ENCODE measurements at places on chromosomes 6 and 20.

DNA sequence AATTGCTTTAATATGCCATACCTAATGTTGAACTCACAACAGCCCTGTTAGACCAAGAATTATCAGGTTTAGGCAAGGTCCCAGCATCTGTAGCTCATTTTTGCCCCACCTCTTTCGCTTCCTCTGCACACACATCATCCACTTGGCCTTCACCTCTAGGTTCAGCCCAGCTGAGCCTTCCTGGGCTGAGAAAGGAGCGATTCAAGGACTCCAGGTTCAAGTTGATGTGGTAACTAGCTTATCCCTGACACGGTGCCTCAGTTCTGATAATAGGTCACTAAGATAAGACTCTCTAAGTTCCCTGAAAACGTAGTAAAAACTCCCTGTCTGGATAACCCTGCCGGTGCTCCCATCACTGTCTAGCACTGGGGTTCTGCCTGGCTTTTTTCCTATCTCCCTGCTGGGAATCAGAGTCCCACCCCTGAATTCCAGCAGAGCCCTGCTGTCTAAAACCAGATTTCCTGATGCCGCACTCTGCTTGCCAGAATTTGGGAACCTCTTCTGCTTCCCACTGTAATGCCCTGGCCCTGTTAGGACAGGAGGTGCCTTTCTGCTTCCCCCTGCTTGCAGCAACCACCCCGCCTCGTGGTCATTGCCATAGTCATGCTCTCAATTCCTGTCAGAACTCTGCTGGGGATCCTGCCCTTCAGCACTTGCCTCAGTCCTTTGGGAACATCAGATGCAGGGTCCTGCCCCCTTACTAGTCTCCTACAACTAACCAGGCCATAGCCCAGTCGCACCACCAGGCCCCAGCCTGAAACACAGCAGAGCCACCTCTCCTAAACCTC is 47.6 kb downstream of the ALDH8A1 start:
- DNase-seq, result no peak

DNA sequence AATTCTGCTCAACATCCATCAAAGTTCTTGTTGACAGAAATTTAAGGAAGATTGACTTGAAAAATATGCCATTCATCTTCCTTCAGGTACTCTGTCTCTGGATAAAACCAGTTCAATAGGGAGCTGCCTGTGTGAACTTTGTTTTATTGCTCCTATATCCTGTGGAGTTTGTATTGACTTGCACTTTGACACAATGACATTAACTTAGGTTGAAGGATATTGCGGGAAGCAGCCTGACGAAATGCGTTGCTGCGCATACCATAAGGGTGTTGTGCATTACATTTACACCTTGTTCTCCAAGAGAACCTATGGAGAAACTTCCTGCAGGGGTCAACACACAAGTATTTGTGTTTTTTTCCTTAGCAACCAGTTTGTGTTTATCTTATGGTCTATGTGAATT is 185.4 kb upstream of the GRIK2 start:
- no peak for DNase-seq

GRCh38 chr6:30542404-30542725 is 13.9 kb downstream of the GNL1 start:
- DNase-seq, result peak; percentile 32

DNA sequence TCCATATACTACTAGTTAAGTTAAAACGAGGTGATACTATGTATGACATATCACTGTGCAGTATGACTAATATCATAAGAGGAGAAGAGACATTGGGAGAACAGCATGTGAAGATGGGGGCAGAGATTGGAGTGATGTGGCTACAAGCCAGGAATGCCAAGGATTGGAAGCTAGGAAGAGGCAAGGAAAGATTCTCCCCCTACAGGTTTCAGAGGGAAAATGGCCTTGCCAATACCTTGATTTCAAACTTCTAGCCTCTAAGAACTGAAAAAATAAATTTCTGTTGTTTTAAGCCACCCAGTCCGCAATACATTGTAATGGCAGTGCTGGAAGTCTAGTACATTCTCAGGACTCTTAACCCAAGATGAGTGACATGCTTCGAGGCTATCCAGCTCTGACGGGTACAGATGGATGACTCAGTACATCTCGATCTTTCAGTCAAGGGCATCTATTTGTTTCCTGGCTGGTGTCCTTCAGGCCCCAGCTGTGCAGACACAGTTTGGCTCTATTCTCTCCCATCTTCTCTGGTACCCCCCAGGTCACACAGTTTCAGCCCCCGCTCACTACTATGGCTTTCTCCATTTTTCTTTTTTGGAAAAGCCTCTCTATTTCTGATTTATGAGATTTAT is 55.5 kb upstream of the THEMIS start:
- DNase-seq, result no peak

- DNase-seq, result no peak
Measured at GRCh38 chr20:23080521-23080920, 5.6 kb downstream of the CD93 start.

- DNase-seq, result no peak
Measured at GRCh38 chr6:114068116-114068515, 97.2 kb upstream of the HDAC2 start.

GRCh38 chr6:39880594-39880993 is 53.7 kb downstream of the MOCS1 start:
- no peak for DNase-seq

DNA sequence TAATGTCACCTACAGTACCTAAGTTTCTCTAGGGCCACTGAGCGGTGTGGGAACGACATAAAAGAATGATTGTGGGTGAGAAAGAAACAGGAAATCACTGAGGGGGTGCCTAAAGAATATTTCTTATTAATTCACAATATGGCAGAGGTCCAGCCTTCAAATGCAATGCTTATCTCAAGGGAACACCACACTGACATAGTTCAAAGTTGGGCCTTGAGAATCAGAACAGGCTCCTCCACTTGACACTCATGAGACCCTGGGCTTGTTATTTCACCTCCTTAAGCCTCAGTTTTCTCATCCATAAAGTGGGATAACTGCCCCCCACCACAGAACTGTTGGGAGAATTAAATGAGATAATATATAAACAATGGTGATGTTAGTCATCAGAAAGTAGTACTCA is 40.4 kb upstream of the ARHGAP18 start:
- DNase-seq, result no peak

- no peak for DNase-seq
Measured at GRCh38 chr20:5990946-5991345, 40.5 kb downstream of the MCM8 start.

GRCh38 chr6:30206799-30207618 is 6.2 kb downstream of the TRIM26 start:
- DNase-seq, result no peak

GRCh38 chr6:93248631-93249030 is 170.7 kb downstream of the EPHA7 start:
- no peak for DNase-seq

GRCh38 chr6:29112135-29112534 is 4.3 kb downstream of the OR2J3 start:
- no peak for DNase-seq

DNA sequence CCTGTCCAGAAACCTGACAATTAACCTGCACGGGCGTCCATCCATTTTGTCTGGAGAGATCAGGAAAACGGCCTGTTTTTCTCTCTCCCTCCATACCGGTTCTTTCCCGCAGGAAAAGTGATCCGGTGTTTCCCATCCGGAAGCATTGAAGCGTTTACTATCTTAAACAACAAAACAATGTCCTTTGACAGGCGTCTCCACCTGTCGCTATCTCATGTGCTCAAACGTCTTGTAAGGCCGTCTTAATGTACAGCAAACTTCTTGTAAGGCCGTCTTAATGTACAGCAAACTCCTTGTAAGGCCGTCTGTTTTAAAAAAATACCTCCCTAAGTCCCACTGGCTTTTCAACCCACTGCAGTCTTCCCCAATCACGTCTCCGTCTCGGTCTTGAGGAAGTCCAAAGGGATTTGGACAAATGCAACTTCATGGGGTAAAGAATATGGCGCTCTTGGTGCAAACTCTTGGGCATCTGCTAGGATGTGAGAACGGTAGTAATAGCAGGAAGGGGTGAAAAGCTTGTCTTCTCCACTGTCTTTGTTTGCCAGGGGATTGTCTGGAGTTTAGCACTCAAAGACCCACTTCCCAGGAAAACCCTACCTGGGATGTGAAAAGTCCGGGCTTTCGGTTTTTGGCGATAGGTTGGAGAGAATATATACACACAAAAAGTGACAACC is 29.9 kb upstream of the TRIM27 start:
- DNase-seq, result no peak

GRCh38 chr20:23305098-23305497 is 45.5 kb upstream of the NXT1 start:
- DNase-seq, result no peak

DNA sequence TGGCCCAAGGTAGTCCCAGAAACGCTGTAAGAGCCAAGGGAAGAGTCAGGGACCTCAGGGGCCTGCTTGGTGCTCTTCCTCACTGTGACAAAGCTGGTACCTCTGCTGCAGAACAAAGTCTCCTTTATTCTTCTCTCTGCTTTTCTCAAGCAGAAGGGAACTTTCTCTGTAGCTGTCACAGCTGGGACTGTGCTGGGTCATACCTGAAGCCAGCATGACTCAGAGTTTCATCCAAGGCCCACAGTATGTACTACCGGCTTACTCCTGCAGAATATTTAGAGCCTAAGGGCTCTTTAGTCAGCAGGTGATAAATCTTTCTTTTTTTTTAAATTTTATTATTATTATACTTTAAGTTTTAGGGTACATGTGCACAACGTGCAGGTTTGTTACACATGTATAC is 183.2 kb downstream of the TINAG start:
- DNase-seq, result no peak

- no peak for DNase-seq
Measured at GRCh38 chr6:16183187-16183664, 54.3 kb downstream of the MYLIP start.

DNA sequence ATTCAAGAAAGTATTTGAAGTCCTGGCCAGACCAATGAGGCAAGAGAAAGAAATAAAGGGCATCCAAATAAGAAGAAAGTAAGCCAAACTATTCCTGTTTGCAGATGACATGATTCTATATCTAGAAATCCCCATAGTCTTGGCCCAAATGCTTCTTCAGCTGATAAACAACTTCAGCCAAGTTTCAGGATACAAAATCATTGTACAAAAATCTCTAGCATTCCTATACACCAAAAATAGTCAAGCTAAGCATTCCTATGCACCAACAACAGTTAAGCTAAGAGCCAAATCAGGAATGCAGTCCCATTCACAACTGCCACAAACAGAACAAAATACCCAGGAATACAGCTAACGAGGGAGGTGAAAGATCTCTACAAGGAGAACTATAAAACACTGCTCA is 60.1 kb upstream of the PHIP start:
- no peak for DNase-seq

- peak; percentile 53 for DNase-seq
Measured at GRCh38 chr6:95576218-95576997, 927 bp upstream of the MANEA start.

GRCh38 chr6:131001945-131002660 is 60.9 kb downstream of the EPB41L2 start:
- no peak for DNase-seq

DNA sequence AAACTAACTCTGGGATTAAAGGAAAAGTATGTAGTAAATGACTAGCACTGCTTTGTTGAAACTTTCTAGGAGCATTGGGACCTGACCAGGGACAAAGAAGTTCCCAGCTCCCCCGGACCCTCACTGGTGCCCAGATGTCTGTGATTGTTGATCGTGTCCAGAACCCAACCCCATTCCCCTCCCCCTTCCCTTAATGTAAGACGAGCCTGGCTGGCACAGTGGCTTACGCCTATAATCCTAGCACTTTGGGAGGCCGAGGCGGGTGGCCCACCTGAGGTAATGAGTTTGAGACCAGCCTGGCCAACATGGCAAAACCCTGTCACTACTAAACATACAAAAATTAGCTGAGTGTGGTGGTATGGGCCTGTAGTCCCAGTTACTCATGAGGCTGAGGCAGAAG is 750.3 kb downstream of the CBLN4 start:
- DNase-seq, result no peak

DNA sequence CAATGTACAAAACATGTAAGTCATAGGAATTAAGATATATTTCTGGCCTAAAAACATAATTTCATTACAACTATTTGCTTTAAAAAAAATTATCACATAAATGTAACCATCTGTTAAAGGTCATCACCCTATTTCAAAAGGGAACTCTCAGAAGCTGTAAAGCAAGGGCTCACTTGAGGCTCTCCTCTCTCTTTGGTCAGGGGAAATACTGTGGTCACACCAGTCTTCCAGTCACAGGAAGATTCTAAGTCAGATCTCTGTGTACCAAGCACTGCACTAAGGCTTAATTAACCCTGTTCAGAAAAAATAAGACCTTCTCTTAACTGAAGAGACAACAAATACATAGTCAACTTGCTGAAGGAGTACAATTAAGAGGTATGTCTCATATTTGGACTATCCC is 75.6 kb downstream of the MMS22L start:
- DNase-seq, result no peak

DNA sequence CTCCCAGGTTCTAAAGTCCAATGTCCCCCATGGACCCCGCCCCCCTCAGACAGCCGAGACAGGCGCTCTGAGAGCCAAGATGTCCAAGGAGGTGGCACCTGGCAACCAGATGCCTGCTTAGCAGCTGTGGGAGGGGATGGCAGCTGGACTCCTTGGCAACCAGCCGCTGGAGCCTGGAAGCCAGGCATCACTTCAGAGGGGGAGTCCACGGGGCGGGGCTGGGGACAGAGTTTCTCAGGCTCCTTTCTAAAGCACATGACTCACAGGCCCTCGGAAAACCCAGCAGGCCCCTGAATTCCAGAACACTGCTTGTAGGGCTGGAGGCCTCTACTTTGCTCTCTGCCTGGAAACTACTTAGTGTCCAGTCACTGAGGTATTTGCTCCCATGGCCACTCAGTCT is 51.5 kb downstream of the PREX1 start:
- no peak for DNase-seq

GRCh38 chr20:58950603-58951002 is 30.5 kb upstream of the NELFCD start:
- no peak for DNase-seq

- no peak for DNase-seq
Measured at GRCh38 chr6:159754959-159755914, 6.6 kb upstream of the ACAT2 start.

DNA sequence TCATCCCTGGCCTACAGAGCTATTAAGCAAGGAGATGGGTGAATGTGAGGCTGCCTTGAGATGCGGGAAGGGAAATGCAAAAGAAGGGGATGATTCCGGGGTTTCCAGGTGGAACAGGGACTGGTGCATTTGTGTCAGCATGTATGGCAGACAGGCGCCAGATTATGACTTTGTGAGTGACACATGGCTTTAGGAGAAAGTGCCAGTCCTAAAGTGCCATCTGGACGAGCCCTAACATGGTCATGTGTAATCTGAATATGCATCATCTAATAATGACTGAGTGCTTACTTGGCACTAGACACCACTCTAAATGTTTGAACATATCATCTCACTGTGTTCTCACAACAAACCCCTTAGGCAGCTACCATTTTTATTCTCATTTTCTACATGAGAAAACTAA is 195.0 kb upstream of the TSHZ2 start:
- DNase-seq, result no peak

GRCh38 chr6:5175635-5176034 is 85.1 kb downstream of the LYRM4 start:
- DNase-seq, result no peak
